ENCODE measurements at places on chromosomes 6 and 20.

DNA sequence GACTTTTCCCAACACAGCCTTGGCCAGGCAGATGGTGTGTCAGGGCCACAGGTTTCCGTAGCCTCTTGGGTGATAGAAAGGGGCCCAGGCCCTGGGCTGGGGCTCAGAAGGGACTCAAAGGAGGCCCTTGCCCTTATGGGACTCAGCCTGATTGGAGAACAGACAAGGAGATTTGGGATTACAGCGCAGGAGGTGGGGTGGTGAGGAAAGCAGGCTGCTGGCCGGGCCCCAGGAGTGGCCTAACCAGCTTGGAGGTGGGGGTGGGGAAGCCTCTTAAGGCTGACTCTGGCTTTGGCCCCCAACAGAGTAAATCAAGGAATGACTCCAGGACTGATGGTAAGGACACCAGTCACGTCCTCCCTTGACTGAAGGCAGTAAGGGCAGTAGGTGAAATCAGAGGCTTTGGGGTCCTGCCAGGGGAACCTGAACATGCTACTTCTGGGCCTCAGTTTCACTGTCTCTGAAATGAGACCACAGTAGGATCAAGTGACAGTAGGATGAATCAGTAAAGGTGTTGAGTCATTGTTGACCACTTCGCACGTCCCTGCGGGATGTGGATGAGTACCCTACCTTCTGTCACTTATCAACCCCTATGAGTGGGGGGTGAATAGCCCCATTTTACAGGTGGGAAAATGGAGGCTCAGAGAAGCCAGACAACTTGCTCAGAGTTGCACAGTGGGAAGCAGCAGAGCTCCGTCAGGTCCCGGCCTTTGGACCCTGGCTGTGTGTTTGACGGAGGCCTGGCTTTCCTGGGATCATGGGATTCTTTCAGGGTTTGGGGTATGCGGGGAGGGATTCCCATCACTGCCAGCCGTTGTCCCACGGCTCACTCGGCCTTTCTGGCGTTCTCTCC lies 4.5 kb downstream of the SNAI1 start:
- DNase-seq, result no peak

DNA sequence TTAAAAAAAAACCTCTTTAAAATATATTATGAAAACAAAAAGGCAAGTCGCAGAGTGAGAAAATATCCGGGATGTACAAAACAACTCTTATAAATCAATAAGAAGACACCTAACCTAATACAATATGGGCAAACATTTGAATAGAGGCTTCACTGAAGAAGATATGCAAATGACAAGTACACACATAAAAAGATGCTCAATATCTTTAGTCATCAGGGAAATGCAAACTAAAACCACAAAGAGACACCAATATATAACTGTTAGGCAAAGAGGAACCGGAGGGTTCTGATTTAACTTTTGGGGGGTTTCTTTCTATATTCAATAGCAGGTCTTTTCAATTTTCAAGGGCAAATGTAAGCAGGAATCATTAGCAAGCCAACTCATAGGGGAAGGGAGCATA lies 480.7 kb upstream of the SPTLC3 start:
- no peak for DNase-seq

DNA sequence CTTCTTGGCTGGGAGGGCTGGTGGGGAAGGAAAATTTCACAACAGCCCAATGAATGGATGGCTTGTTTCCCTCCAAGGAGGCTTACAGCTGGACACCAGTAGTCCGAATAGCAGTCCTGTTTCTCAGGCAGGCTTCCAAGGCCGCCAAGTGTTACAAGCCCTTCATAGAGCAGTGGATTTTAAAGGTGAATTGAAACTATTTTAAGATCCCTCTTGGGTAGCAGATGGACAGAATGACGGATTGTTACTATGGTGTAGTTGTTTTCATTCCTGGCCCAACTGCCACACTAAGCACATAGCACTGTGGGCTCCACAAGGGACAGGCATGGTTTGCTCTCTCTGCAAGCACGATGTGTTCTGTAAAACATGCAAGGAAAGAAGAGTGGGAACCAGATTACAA lies 203.3 kb upstream of the TAB2 start:
- DNase-seq, result no peak

DNA sequence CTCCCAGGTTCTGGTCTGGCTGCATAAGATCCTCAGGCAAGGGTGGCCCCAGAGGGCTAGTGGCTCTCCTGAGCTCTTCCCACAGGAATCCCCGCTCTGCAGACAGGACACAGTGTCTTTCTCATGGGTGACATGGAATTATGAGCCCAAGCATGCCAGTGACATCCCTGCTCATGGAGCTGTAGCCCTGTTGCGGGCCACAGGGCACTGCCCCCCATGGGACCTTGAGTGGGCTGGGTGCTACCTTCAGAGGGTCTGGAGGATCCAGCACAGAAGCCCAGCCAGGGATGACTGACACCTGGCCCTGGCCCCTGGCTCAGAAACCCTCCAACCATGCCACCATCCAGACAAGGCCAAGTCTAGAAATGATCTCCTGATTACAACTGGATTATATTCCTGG lies 657.5 kb upstream of the DEFB115 start:
- DNase-seq, result no peak

GRCh38 chr6:105968603-105969333 lies 117.4 kb upstream of the PRDM1 start:
- DNase-seq, result no peak

- DNase-seq, result no peak
Measured at GRCh38 chr6:158561938-158562337, 2.0 kb downstream of the TMEM181 start.

GRCh38 chr6:159196430-159196975 lies 27.3 kb downstream of the FNDC1 start:
- DNase-seq, result no peak

DNA sequence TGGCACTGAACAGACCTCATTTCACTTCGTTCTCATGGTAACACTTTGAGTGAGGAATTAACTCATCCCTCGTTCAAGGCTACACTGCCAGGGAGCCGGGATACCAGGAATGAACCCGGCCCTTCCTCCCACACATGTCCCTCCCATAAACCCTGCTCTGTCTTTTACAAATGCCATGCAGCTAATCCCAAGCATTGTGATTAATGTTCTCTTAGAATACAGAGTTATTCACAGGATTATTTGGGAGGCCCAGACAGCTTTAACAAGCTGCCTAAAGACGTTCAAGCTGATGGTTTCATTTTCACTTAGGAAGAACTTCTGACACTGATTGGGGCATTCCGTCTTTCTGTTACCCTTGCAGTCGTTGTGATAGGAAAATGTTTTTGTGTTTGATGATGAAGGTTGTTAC lies 42.5 kb upstream of the CD83 start:
- DNase-seq, result no peak

GRCh38 chr6:111606620-111607115 lies 990 bp upstream of the TRAF3IP2 start:
- DNase-seq, result no peak

GRCh38 chr6:116101790-116102189 lies 1.1 kb downstream of the NT5DC1 start:
- no peak for DNase-seq

GRCh38 chr6:36436466-36436865 lies 6.2 kb downstream of the PXT1 start:
- no peak for DNase-seq

- DNase-seq, result no peak
Measured at GRCh38 chr20:56195946-56196345, 52.6 kb upstream of the MC3R start.

DNA sequence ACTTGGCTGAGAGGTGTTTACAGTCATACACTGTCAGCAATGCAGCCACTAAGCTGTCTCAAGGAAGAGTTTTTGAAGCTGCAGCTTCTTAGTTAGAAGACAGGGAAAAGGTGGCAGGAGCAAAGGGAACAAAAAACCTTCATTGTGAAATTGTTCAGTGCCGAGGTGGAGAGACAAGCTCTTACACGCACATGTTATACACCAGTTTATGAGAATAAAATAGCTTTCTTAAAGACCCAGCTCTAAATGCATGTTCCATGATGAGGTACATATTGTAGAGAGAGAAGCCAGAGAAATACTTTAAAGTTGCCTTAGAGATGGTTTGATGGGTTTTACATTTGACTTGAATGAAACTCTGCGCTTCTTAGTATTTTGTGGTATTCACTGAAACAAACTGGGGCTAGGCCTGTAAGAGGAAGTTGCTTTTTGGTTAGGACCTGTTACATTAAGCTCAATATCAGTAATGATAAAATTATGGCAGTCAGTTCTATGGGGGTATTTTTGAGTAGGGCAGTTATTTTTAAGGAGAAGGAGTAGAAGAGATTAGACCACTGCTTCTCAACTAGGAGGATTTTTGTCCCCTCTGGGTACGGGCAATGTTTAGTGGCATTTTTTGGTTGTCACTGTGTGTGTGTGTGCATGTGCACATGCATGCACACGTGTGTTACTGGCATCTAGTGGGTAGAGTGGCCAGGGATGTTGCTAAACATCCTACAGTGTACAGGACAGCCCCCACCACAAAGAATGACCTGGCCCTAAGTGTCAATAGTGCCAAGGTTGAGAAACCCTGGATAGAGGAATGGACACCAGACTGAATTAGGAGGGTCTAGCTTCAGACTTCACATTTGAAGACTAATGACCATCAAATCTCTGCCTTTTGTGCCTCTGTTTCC lies 9.8 kb downstream of the NEDD9 start:
- no peak for DNase-seq

GRCh38 chr6:33136310-33136900 lies 55.9 kb downstream of the COL11A2 start:
- no peak for DNase-seq

DNA sequence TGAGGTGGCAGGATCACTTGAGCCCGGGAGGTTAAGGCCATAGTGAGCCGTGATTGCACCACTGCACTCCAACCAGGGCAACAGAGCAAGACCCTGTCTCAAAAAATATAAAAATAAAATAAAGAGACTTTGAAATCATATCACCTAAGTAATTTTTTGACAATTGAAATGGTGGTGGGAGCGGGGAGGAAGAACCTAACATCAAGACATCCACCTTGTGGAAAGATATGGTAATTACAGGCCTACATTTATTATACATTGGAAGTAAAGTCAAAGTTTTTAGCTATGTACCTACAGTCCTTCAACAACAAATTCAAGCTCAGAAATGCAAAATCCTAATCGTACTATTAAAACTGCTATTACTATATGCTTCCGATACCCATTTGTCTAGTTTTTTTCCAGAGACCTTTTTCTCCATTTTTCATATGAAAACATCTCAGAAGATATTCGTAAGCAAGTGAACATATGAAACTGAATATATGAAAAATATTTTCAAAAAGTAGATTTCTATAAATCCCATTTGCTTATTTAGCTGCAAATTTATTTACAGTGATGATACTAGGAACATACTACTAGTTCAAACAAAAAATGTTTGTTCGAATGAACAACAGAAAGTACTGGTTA lies 83.3 kb downstream of the SYCP2 start:
- no peak for DNase-seq

DNA sequence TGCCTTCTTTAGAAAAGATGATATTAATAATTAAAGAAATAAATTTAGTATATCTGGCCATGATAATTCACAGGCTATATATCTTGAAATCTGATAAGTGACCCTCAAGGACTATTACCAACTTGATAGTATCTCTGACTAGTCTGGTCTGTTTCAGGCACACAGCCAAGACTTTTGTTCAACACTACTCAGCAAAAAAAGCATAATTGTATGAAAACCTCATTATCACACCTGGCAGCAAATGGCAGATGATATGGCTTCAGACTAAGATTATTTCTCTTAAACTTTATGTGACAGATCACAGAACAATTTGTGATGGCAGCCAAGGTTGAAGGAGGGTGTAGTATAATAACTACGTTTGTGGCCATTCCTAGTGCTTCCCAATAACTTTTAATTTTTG lies 114.7 kb downstream of the RWDD2A start:
- DNase-seq, result no peak

DNA sequence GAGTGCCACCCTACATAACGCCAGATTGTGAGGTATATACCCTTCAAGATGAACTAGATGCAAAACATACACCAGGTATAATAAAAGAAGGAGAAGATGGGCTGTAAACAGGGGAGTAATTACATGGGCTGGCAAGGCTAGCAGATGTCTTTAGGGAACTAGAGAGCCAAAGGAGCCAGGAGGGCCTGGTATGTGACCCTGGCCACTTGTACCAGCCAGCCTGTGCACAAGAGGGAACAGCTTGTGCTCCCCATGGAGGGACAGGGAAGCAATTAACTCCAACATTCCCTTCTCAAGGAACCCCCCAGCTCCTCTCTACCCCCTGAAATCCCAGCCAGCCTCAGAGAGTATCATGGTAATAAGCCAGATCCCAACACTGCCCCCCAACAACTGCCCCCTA lies 139.9 kb downstream of the HIVEP2 start:
- no peak for DNase-seq

- DNase-seq, result no peak
Measured at GRCh38 chr6:117956386-117956785, 49.3 kb downstream of the SLC35F1 start.

DNA sequence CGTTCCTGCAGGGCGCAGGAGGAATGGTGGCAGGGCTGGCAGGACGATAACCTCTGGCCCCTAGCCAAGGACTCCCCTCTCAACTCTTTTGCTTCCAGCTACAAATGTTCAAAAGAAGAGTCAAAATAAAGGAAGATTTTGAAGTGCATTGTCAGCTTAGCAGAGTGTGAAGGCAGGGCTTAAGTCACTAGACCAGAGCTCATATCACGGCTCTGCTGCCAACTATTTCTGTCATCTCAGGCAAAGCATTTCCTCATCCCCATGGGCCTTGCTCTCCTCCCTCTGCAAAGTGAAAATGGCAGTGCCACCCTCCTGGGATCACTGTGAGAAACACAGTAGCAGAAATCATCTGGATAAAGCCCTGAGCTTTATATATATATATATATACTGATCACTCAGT lies 36.7 kb downstream of the CFAP61 start:
- no peak for DNase-seq

DNA sequence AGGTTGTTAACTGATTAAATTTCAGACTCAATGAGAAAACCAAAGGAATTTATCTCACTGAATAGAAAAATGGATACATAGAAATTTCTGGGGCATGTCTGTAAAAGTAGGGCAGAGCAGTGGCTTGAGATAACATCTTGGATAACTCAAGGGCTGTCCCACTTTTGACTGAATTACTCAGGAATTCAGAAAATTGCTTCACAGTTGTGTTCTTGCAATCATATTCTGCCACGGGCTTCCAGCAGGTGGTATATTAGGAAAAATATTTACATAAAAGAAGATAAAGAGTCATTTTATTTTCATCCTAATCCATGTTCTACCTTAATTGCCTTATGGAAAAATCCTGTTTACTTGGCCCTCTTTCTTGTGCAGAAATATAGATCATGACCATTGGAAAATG lies 156.4 kb upstream of the AKIRIN2 start:
- no peak for DNase-seq

- no peak for DNase-seq
Measured at GRCh38 chr6:142698751-142699150, 246.2 kb downstream of the HIVEP2 start.

DNA sequence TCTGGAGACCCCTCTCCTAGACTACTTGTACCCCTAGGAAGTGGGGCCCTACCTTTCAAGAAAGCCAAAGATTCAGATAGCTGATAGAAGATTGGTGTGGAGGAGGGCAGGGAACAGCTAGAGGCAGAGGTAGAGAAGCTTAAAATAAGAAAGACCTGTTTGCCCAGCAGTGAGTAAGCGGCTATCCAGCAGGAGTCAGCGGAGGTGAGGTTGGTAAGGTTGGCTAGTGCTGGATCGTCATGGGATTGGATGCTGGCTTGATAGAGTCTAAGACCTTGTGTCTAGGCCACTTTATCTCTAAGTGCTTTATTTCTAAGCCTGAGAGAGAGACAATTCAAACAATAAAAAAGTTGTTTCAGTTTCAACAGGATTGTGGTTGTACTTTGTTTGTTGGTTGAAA lies 19.1 kb downstream of the ANKS1A start:
- DNase-seq, result no peak
